B cell (primary cell): ENCODE measurements at places on chromosomes 4 and X.

- no peaks in the 10 kb centered on the region for H3K4me1 ChIP-seq
- no peak overlapping the region for H3K4me3 ChIP-seq
- DNase-seq = no peak
- H3K36me3 ChIP-seq = no peaks in the 10 kb centered on the region
Measured at GRCh38 chrX:132270699-132271098, 51.5 kb upstream of the RAP2C start.

GRCh38 chrX:46209768-46210167 lies 335.5 kb downstream of the ZNF674 start:
- H3K4me1 ChIP-seq = no peaks in the 10 kb centered on the region
- DNase-seq = no peak
- no peaks in the 10 kb centered on the region for H3K36me3 ChIP-seq
- H3K27ac ChIP-seq = no peak overlapping the region

GRCh38 chr4:186761393-186761792 lies 37.7 kb upstream of the FAT1 start:
- DNase-seq = no peak
- H3K4me3 ChIP-seq = no peak overlapping the region
- H3K4me1 ChIP-seq = no peaks in the 10 kb centered on the region

GRCh38 chr4:153750197-153750817 lies 9.5 kb downstream of the RNF175 start:
- peak; percentile 75 for DNase-seq
- no peak overlapping the region for H3K4me3 ChIP-seq
- H3K27ac ChIP-seq = no peak overlapping the region
- H3K27me3 ChIP-seq = no peaks in the 10 kb centered on the region
- no peaks in the 10 kb centered on the region for H3K36me3 ChIP-seq

DNA sequence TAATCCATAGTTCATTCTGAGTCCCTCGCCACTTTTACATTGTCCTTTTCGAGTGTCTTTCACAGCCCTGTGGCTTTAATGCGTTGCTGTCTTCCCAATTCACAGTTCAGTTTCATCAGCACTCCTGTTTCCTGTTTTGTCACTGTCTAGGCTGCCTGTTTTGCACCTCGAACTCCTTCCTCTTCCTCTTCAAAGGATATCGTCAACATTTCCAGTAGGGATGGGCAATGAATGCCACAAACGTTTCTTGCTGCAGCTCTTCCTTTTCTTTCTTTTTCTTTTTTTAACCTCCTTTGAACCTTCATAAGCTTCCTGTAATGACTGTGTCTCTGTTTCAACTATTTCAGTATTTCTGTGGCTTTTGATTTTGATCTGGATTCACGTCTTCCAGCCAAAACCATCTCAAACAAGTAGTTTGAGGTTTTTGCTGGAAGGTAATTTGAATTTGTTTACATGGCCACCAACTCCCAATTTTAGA lies 105.4 kb downstream of the ANXA3 start:
- peak overlapping the region; percentile 8 for H3K4me3 ChIP-seq
- peaks cover 43% of the 10 kb centered on the region for H3K4me1 ChIP-seq

- no peak for DNase-seq
- H3K27ac ChIP-seq = no peak overlapping the region
- H3K4me3 ChIP-seq = no peak overlapping the region
- no peaks in the 10 kb centered on the region for H3K27me3 ChIP-seq
- H3K4me1 ChIP-seq = no peaks in the 10 kb centered on the region
Measured at GRCh38 chr4:95212692-95213091, 336.1 kb downstream of the UNC5C start.

DNA sequence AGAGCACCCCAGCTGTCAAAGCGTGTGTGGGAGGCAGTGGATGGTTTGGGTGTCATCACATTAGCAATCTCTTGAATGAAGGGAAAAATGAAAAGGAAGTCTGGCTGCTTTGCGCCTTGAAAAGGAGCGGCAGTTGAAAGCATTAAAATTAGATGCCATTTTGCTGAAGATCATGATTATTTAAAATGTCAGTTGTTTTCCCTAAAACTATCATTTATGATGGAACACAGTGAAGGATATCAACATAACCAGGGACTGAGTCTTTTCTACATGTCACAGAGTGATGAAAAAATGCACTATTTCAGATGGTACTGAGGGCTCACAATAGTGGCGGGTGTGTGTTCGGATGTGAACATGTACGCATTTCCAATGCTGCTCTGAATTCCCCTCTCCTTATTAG lies 450.2 kb upstream of the CPEB2 start:
- H3K36me3 ChIP-seq = no peaks in the 10 kb centered on the region
- H3K4me3 ChIP-seq = no peak overlapping the region
- DNase-seq = no peak
- no peaks in the 10 kb centered on the region for H3K27me3 ChIP-seq
- no peak overlapping the region for H3K27ac ChIP-seq

- no peak overlapping the region for H3K27ac ChIP-seq
- peaks cover 90% of the 10 kb centered on the region for H3K4me1 ChIP-seq
- peaks cover 3% of the 10 kb centered on the region for H3K36me3 ChIP-seq
- no peak overlapping the region for H3K4me3 ChIP-seq
- H3K27me3 ChIP-seq = no peaks in the 10 kb centered on the region
Measured at GRCh38 chrX:45757272-45757671, 556.6 kb upstream of the DIPK2B start.

DNA sequence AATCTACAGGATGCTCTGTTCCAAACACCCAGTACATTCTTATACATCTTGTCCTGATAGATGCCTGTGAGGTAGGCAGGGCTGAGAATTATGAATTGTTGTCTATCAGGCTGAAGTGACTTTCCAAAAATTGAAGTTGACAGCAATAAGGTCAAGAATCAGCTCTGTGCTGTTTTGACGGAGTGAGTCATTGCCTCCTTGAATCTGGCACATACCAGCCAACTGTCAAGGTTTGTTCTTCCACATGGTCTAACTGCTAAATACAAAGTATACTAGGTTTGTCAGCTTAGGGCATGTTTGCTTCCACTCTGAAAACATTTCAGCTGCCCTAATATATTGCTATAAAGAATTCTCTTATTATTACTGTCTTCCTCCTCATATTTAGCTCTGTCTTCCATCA lies 32.3 kb downstream of the SH3RF1 start:
- H3K36me3 ChIP-seq = no peaks in the 10 kb centered on the region
- no peaks in the 10 kb centered on the region for H3K27me3 ChIP-seq
- H3K27ac ChIP-seq = no peak overlapping the region
- no peak overlapping the region for H3K4me3 ChIP-seq

DNA sequence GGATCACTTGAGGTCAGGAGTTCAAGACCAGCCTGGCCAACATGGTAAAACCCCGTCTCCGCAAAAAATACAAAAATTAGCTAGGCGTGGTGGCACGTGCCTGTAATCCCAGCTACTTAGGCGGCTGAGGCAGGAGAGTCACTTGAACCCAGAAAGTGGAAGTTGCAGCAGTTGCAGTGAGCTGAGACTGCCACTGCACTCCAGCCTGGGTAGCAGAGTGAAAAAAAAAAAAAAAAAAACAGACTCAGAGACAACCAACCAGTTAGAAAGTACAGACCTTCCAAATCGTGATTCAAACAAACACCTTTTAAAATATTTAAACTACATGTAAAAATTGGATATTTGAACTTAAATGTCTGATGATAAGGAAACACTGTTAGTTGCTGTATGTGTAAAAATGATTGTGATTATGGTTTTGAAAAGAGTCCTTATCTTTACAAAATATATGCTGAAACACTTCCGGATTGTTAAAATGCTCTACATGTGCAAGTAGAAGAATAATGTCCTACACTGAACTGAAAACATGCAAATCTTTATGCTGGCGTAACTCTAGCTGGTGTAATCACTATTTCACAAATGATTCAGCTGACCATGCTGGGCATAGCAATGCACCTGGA lies 37.8 kb downstream of the SH3KBP1 start:
- peak; percentile 65 for DNase-seq
- no peaks in the 10 kb centered on the region for H3K36me3 ChIP-seq
- peaks cover 25% of the 10 kb centered on the region for H3K4me1 ChIP-seq
- H3K4me3 ChIP-seq = no peak overlapping the region
- H3K27ac ChIP-seq = peak overlapping the region; percentile 53

DNA sequence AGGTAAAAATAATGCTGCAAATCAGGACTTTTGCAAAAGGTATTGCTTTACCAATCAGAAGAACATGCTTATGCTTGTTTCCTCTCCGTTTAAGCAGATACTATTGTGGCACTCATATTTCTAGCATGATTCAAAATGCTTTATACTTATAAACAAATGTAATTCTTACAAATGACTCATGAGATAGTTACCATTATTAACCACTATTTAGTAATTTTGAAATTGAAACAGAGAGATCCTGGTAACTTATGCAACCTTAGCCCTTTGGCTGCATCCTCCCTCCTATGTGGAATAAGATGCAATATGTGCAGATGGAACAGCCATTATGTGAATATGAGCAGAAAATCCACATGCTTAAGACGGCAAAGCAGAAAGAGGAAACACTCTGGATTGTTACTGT lies 164.7 kb downstream of the PCDH18 start:
- no peak for DNase-seq
- H3K36me3 ChIP-seq = no peaks in the 10 kb centered on the region
- H3K4me1 ChIP-seq = no peaks in the 10 kb centered on the region
- H3K27me3 ChIP-seq = no peaks in the 10 kb centered on the region
- no peak overlapping the region for H3K4me3 ChIP-seq

DNA sequence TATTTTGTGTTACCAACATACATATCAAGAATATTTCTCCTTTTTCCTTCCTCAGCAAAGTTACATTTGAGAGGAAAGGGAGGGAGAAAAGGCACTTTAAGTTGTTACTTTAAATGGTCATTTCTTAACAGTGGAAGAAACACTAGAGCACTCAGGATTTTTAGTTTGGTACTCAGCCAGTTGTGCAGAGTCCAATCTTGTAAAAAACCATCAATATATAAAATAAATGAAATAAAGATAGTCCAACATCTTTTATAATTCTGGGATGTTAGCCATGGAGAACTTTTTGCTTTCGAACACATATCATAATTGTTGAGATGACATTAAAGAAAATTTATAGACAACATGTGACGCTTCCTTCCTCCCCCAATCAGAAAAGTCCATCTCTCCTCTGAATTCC lies 253.8 kb downstream of the QDPR start:
- H3K4me3 ChIP-seq = no peak overlapping the region
- H3K27ac ChIP-seq = no peak overlapping the region
- no peak for DNase-seq
- no peaks in the 10 kb centered on the region for H3K36me3 ChIP-seq

DNA sequence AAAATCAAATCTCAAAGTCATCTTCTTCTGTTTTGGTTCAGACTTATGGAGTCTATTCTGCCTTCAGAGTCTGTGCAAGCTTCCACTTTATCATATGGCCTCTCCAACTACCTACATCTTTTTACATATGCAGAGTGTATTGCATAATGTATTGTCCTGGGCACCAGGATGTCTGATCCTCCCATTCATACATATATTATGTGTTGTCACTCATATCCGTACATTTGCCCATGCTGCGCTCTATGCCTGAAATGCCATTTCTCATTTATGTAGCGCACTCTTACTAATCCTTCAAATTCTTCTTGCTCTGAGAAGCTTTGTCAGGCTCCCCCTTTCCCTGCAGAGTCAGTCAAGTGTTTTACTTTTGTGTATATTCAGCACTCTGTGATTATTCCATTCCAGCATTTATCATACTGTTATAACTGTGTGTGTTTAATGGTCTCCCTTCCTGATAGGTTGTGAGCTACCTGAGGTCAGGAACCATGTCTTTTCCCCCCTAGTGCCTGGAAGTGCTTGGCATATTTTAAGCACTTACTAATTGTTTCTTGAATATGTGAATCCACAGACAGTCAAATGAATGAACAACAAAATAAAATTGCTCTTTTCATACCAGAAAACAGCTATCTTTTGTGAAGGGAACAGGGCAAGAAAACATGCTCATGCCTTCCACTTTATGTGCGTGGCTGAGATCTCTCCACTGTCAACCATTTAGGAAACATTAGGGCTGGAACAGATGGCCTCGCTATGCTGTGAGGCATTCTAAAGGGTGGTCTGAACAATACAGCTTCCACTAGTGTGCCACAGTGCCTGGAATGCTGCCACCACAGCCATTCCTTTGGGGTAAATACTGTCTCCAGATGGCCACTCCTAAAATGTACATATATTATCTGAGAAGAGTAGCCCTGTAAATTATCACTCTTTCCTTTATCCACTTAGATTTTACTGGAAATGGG lies 81.8 kb downstream of the GLUD2 start:
- no peak overlapping the region for H3K4me3 ChIP-seq
- H3K27me3 ChIP-seq = no peaks in the 10 kb centered on the region

- peaks cover 26% of the 10 kb centered on the region for H3K4me1 ChIP-seq
- no peaks in the 10 kb centered on the region for H3K36me3 ChIP-seq
- no peaks in the 10 kb centered on the region for H3K27me3 ChIP-seq
- peak overlapping the region; percentile 69 for H3K4me3 ChIP-seq
- DNase-seq = no peak
- H3K27ac ChIP-seq = no peak overlapping the region
Measured at GRCh38 chrX:16868920-16869319, 1.2 kb downstream of the RBBP7 start.

GRCh38 chrX:46268412-46268811 lies 276.8 kb downstream of the ZNF674 start:
- no peak for DNase-seq
- H3K27me3 ChIP-seq = no peaks in the 10 kb centered on the region
- H3K36me3 ChIP-seq = no peaks in the 10 kb centered on the region
- no peak overlapping the region for H3K27ac ChIP-seq
- no peaks in the 10 kb centered on the region for H3K4me1 ChIP-seq
- H3K4me3 ChIP-seq = no peak overlapping the region

DNA sequence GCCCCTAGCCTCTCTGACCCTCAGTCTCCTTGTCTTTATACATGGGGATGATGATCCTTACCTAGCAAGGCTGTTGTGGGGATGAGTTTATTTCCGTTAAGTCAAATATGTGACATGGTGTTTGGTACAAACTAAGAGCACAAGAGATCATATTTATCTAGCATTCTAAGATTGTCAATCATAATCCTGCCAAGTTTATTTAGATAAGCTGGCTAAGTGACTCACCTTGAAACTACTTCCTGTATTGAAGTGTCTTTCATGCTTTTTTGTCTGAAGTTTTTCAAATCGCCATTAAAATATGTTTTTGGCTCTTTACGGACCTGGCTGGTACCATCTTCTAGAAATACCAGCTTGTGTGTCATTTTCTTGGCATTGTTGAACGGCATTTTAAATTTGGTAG lies 30.7 kb downstream of the MAP7D3 start:
- H3K4me1 ChIP-seq = peaks cover 4% of the 10 kb centered on the region
- H3K27me3 ChIP-seq = no peaks in the 10 kb centered on the region
- no peak overlapping the region for H3K27ac ChIP-seq
- peaks cover 42% of the 10 kb centered on the region for H3K36me3 ChIP-seq
- no peak for DNase-seq

DNA sequence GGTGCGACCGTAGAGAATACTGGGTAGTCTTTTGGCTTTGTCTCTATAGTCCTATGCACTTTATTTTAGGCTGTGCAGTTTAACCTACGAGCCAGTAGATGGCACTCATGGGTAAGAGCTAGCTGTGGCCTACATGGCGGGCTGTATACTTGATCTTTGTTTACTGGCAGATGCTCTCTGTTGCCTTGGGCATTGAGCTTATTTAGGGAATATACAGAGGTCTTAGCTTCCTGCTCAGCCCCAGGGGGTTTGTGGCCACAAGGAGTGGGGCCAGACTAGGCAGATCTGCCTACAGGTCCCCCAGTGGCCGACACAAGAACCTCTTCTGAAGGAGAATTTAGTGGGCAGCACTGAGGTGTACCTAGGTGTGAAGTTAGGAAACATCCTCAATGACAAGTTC lies 227.6 kb upstream of the HDX start:
- H3K4me3 ChIP-seq = no peak overlapping the region
- no peak overlapping the region for H3K27ac ChIP-seq
- no peaks in the 10 kb centered on the region for H3K36me3 ChIP-seq
- H3K4me1 ChIP-seq = no peaks in the 10 kb centered on the region
- H3K27me3 ChIP-seq = no peaks in the 10 kb centered on the region

- H3K27ac ChIP-seq = no peak overlapping the region
- H3K36me3 ChIP-seq = no peaks in the 10 kb centered on the region
- H3K4me3 ChIP-seq = no peak overlapping the region
Measured at GRCh38 chrX:150779385-150779784, 86.2 kb downstream of the MTMR1 start.
